ENCODE measurements at places on chromosomes 12 and 14.

DNA sequence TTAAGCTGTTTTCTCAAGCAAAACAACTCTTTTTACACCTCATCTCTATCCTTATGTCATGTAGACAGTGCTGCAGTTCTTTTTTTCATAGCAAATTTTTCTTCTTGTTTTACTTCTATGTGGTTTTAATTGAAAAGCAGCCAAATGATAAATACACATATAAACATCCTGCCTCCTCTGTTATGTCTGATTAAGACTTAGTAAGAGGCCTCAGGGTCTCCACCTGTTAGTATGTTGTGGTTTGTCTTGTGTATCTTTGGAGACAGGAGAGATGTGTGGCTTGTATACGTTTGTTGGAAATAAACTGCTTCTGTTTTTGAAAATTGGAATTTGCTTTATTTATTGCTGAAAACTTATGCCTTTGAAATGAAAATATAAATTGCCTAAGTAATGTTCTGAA lies 32.0 kb downstream of the PEX5 start:
- DNase-seq, result no peak

DNA sequence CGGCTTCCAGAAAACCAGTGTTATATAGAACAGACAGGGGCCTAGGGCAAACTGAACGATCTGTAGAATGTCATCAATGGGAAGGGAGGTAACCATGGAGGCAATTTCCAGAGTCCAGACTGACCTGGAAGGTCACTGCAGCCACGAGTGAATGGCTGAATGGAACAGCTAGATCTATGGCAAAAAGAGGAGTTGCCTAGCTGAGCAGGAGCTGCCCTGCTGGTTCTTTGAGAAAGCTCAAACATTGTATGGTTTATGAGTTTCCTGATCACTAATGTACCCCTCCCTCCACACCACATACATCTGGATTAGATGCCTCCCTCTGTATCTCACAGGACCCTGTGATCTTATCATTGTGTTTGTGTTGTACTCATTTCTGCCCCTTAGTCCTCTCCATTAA lies 1.0 kb upstream of the RERG start:
- no peak for DNase-seq

GRCh38 chr12:94404854-94405253 lies 54.8 kb downstream of the CEP83 start:
- DNase-seq, result no peak

DNA sequence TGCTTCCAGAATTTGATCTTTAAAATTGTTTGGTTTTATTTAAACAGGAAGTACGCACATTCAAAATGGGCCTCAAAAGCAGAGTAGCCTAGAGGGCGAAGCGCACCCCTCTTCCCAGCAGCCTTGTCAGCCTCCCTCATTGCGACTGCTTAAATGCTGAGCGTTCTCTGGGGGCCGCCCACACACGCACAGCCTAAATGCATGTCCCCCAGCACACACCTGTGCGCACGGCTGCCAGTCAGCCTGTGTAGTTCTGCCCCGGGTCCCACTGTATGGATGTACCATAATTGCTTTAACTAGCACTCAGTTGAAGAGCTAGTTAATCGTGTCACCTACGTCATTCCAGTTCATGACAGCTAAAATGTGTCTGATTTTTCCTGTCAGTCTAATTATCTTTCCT lies 79.3 kb downstream of the TESC start:
- DNase-seq, result no peak

GRCh38 chr12:67630373-67631088 lies 18.0 kb upstream of the DYRK2 start:
- peak; percentile 54 for DNase-seq

DNA sequence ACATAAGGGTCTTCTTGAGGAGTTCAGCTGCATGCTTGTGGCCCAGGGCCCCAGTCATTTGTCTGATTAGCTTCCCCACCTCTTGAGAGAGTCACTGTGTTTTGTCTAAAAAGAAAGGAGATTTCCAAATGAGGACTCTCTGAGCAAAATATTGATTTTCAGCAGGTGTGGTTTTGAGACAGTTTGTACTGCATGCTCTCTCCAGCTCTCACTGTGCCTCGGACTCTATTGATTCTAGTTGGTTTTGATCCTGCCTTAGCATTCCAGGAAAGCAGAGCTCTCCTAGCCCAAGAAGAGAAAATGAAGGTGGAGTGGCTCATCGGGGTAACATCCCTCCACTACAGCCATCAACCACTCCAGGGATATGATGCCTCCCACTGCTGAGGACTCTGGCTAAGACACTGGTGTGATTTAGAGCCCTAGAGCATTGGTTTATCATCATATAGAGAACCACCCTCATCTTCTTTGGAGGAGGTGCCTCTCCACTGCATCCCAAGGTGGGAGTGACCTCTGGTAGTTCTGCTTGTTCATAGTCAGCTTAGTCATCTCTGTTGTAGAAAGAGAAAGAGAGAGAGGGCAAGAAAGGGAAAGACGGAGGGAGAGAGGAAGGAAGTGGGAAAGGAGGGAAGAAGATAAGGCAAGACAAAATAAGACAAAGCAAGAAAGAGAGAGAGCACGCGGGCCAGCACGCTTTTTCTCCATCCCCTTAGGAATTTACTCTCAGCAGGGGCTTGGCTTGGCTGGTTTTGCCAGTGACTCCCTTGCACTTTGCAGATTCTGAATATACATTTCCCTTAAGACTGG lies 365.6 kb downstream of the DPF3 start:
- no peak for DNase-seq

DNA sequence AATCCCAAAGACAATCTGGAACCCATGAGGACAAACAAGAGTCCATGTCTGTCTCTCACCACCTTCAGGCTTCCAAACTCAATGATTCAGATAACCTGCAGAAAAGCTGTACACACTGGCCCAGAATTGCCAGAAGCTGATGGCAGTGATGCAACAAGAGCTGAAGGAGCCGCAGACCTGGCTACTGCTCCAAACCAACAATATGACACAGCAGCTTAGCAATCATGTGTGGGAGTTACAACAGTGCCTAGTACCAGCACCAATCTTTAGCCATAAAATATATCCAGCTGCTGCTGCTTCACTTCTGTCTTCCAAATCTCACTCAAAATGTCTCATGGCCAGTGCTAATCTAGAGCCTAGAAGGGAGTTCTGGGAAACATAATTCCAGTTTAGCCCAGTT lies 22.0 kb downstream of the RPS6KA5 start:
- DNase-seq, result no peak

DNA sequence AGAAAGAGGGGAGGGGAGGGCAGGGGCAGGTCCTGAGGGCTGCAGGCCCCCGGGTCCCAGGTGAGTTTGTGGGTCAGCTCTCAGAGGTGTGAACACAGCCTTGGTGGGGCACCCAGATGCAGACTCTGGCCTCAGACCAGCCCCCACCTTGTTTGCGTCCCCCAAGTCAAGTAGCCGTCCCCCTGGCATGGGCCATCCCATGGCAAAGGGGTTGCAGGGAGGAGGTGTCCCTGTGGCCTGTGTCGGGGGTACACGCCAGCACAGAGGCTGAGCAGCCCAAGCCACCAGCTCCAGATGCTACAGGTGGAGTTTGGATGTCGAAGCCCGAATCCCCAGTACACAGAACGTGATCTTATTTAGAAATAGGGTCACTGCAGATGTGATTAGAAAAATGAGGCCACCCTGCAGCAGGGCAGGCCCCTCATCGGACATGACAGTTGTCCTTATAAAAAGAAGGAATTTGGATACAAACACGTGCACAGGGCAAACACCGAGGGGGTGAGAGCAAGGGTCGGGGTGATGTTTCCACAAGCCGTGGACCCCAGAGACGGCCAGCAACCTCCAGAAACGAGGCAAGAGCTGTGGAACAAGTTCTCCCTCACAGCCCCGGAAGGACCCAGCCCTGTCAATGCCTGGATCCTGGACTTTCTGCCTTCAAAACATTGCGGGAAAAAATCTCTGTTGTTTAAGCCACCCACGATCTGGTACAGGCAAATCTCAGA lies 141.2 kb upstream of the C14orf180 start:
- DNase-seq, result no peak

DNA sequence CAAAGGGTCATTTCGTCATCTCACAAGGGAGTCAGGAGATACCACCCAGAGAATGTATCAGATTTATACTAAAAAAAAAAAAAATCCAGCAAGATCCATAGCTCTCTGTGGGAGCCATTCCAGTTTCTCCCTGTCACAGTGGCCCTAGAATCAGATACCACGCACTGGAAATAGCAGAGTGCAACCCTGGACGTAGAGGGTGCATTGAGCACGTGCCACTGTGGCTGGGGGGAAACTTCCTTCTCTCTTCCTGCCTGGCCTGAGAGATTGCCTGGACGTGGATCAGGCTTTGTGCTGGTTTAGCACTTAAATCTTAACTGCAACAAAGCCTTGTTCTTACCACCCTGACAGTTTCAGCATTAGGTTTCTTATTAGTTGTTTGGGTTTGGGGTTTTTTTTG lies 124.3 kb downstream of the FBXL14 start:
- no peak for DNase-seq

DNA sequence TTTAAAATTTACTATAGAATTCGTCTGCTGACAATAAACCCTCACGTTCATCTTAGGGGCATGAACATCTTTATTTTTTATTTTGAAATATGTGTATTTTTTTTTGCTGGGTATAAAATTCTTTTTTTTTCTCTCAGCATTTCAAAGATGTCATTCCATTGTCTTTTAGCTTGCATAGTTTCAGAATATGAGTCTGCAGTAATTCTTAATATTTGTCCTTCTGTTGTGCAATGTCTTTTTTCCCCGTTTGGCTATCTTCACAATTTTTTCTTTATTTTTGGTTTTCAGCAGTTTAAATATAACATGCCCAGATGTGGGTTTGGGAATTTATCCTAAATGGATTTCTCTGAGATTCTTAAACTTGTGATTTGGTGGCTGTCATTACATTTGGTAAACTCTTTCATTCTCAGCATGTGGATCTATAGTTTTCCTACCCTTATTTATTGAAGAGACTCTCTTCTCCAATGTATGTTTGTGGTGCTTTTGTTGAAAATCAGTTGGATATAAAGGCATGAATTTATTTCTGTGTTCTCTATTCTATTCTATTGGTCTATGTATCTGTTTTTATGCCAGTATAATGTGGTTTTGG lies 37.8 kb upstream of the PLBD1 start:
- DNase-seq, result no peak

- DNase-seq, result no peak
These were observed 138.7 kb upstream of the PLEKHA5 start for GRCh38 chr12:18990856-18991255.

DNA sequence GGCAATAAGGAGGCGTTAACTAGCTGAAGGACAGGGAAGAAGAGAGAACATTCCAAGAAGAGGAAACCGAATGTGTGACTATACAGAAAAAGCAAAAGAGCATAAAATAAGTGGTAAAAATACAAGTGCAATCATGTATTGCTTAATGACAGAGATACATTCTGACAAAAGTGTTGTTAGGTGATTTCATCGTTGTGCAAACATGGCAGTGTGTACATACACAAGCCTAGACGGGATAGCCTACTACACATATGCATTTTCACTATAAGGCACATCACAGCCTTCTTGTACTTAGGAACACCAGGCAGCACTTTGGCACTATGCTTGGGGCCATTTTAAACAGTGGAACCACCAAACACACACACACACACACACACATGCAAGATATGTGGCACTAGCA lies 299.3 kb downstream of the BCAT1 start:
- DNase-seq, result no peak

DNA sequence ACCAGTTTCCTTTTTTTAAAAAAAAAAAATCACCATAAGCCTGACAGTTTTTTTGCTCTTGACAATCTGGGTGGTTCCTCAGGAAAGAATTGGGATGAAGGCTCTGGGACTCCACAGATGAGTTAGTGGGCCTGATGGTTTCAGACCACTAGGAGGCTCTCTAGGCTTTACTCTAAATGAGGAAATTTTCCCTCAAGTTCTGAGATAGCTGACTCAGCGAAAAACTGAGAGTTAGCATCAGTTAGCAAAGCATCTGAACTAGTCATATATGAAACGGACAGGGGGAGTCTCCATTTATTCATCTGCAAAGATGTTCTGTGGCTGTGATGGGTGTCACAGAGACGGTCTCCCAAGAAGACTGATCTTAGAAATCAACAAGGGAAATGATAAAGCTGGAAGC lies 314.3 kb upstream of the OR4E1 start:
- no peak for DNase-seq

DNA sequence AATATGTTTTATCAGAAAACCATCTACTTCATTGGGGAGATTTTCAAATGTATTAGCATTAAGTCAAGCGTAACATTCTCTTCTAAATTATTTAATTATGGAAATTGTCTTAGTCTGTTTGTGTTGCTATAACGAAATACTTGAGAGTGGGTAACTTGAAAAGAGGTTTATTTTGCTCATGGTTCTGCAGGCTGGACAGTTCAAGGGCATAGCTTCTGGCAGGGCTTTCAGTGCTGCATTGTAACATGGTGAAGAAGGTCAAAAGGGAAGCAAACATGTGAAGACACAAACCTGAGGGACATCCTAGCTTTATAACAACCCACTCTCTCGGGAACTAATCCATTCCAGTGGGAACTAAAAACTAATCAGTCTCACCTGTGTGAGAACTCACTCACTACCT lies 84.3 kb upstream of the TMPO start:
- no peak for DNase-seq

- DNase-seq, result no peak
These were observed 8.7 kb downstream of the MYRFL start for GRCh38 chr12:69833696-69834095.
